Activated CD4-positive, alpha-beta T cell treated with anti-CD3 and anti-CD28 coated beads, Interleukin-2, amount 50 U/mL, for 1 hour (primary cell): ENCODE measurements at places on chromosomes 2 and 18.

GRCh38 chr2:231203087-231203486 lies 4.7 kb downstream of the ARMC9 start:
- no peak for DNase-seq

DNA sequence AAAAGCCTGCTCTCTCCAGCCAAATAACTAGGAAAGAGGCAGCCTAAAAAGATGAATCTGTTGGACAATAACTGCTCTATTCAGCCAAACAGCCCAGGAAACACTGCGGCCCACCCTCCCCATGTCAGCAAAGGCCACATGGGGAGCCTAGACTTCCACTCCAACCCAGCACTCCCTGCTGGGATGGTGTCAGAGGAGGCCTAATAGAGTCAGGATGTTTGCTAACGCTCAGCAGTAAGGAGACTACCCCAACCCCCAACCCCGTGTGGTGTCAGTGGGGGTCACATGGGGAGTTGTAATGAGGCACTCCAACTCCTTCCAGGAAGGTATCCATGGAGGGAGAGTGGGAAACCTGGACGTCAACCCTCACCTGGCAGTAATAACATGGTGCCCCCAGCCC lies 41.6 kb downstream of the ZBTB7C start:
- DNase-seq = no peak

DNA sequence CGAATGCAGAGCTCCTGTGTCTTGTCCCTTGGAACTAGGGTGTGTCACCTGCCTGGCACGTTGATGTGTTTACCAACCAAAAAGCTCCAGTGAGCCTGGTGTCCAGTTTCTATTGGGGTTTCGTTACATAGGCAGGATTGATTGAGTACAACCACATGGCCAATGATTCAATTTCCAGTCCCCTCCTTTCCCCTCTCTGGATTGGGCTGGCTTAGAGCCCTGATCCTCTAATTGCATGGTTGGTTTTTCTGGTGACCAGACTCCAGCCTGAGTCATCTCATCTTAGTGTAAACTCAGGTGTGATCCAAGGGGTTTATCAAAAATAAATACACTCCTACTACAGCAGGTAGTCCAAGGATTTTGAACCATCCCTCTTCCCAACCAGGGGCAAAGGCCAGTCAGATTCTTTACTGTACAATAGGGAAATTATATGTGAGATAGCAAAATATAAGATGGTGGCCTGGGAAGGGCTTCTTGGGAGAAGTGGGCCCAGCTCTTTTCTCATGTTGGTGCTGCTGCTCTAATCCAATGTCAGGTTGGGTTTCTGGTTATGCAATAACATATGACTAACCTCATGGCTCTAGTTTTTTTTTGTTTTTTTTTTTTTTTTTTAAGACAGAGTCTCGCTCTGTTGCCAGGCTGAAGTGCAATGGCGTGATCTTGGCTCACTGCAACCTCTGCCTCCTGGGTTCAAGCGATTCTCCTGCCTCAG lies 64.7 kb upstream of the MGAT5 start:
- DNase-seq = no peak

- DNase-seq = no peak
Measured at GRCh38 chr2:139478165-139478914, 698.1 kb upstream of the NXPH2 start.

DNA sequence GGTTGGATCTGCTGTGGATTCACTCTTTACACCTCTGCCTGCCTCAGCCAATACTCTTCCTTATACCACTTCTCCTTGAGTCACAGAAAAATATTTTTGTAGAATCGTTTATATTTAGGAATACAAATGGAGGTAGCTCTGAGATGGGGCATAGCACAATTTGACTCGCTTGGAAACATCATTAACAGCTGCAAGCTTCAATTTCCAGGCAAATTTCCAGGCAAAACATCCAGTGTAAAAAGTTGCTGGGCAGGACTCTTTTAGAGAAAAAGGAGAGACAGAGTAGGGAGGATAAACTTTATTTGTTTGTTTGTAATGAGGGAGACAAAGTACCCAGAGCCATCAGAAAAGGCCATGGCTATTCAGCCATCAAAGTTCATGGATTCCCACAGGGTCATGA lies 74.4 kb upstream of the SOX11 start:
- DNase-seq = no peak

DNA sequence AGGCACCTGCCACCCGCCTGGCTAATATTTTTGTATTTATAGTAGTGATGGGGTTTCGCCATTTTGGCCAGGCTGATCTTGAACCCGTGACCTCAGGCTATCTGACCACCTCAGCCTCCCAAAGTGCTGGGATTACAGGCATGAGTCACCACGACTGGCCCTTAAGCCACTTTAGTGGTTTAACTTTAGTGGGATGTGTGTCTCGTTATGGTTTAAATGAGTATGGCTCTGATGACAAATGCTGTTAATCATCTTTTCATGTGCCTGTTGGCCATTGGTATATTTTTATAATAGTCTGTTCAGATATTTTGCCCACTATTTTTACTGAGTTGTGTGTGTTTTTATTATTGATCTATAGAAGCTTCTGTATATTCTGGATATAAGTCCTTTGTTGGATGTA lies 205.9 kb downstream of the MYO1B start:
- no peak for DNase-seq

DNA sequence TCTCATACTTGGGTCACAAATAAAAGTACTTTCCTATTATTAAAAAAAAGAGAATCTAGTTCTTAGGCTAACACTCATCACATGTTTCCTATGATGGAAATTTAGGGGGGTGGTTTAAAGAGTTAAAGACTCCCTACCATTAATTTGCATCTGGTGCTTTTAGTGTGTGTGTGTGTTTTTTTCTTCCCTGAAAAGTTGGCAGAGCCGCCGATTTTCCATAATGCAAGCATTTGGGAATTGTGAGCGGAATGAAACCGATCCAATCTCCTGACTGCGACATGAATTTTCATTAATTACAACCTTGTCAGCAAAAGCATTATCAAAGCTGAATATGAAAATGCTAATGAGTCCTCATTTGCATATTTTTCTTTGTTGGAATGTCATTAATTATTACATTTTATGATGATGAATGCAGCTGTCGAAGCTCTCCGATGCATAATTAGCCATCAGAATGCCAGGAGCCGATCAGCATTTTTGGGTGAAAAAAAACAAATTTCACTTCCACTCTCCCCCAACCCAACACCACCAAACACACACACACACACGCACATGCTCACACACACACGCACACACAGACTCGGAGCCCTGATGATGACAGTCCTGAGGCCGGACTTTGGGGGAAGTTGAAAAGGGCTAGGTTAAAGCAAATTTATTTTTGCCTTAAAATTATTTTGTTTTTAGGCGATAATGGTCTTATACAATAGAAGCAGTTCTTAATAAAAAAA lies 165.4 kb downstream of the TCF4 start:
- DNase-seq = no peak

DNA sequence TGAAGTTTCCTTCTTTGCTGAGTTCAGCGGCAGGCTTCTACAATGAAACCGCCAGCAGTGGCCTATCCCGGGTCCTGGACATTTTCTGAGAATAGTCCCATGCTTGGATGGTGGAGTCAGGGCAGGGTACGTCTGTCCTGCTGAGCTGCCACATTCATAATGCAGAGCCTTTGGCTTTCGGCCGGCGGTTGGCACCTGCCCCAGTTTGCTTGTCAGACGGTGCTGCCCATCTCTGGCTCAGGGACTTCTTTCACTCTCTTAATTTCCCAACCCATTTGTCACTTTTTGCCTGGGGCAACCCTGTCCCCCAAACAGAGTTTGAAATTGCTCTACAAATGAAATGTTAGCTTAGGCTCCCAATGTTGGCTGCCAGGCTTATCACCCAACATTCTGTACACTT lies 57.2 kb downstream of the SOX11 start:
- DNase-seq = no peak

DNA sequence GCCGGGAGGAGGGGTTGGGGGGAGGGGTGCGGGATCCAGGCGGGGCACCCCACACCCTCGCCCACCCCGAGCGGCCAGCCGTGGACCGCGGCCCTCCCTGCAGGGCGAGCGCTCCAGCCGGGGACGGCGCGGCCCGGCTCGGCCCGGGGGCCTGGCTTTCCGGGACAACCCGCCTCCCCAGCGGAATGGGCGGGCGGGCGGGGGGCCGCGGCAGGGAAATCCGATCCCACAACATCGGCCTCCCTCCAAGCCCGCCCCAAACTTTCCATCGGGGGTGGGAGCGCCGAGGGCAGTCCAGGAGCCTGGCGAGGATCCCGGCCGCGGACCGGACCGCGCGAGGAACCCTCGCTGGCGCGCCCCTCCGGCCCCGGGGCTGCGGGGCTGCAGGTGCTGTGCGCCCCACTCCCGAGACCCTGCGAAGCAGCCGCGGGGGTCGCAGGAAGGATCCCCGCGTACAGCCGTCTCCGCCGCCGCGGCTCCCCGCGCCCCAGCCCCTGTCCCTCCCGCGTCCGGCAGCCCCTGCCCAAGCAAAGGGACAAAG lies 529 bp downstream of the SEMA4C start:
- no peak for DNase-seq

DNA sequence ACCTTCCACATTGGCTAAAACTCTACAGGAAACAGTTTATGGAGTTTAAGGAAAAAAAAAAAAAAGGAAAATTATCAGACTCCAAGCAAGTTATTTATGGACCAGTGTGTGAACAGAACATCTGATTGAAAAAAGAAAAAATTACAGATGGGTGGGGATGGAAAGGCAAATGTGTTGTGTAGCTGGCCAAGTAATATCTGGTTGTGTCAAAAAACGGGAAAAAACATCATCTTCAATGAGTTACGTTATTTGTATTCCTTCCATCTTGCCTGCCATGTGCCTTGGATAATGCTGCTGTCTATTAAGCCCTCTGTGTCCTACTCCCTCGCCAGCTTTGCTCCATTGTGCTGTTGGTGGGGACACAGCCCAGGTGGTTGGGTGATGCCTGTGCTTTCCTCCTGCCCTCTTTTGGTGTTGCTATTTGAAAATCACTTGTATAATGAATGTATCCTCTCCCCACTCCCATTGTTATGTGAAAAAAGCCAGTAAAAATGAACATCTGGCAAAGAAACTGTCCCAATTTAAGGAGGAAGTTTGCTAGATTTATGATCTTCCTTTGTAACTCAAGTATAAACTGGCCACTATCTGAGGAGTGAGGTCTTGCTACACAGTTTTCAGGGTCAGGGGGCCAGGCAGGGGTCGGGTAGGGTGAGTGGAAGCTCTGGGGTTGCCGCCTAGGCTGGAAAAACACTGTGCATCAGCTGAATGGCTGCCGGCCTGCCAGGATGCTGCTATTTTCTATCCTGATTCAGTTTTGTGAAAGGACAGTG lies 155.9 kb downstream of the FMNL2 start:
- DNase-seq = no peak

DNA sequence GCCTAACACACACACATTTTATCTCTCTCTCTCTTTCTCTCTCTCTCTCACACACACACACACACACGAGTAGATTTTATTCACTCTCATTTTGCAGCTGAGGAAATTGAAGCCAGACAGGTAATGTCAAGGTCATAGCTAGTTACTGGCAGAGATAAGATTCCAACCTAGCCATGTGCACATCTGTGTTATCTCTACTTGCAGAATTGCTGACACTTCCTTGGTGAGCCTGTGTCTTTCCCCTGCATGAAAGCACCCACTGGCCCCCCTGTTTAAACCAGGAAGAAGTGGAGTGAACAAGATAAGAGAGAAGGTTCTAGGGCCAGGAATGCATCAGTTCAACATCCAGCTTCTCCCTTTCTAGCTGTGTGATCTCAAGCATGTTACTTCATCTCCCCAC lies 423.7 kb downstream of the TXNL1 start:
- no peak for DNase-seq

DNA sequence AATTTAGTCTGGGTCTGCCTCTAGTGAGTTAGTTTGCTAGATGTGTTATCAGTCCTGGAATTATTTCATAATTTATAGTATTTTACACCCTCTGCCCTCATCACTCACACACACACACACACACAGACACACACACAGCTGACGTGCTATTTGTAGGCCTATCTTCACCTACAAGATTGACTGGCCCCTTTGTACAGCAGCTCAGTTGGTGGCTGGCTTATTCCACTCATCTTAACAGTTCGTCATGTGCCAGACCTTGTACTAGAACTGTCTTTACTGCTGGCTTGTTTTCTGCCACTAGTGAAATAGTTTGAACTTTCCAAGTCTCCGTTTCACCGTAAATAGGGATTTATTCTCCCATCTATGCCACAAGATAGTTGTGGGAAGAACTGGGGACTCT lies 21.3 kb downstream of the CENPO start:
- DNase-seq = no peak

DNA sequence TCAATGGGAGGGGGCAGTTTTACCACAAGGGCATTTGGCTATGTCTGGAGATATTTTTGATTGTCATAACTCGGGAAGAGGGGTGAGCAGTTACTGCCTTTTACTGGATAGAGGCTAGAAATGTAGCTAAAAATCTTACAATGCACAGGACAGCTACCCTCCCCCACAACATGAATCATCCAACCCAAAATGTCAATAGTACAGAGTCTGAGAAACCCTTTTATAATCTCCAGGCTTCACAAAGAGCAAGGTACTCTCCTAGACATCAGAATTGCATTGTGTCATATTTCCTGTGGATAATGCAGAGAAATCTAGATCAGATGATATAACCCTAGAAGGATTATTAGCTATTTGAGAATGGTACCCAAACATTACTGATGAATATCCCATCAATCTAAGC lies 277.1 kb upstream of the NRP2 start:
- no peak for DNase-seq

GRCh38 chr2:68046642-68047240 lies 16.1 kb downstream of the C1D start:
- DNase-seq = no peak

GRCh38 chr2:160305081-160305750 lies 105.1 kb upstream of the ITGB6 start:
- DNase-seq = no peak

GRCh38 chr18:22447792-22448191 lies 30.1 kb upstream of the CTAGE1 start:
- DNase-seq = no peak
